ENCODE measurements at places on chromosomes 11 and 22.

GRCh38 chr11:72787216-72788104 is 6.4 kb downstream of the STARD10 start:
- no peak for DNase-seq

DNA sequence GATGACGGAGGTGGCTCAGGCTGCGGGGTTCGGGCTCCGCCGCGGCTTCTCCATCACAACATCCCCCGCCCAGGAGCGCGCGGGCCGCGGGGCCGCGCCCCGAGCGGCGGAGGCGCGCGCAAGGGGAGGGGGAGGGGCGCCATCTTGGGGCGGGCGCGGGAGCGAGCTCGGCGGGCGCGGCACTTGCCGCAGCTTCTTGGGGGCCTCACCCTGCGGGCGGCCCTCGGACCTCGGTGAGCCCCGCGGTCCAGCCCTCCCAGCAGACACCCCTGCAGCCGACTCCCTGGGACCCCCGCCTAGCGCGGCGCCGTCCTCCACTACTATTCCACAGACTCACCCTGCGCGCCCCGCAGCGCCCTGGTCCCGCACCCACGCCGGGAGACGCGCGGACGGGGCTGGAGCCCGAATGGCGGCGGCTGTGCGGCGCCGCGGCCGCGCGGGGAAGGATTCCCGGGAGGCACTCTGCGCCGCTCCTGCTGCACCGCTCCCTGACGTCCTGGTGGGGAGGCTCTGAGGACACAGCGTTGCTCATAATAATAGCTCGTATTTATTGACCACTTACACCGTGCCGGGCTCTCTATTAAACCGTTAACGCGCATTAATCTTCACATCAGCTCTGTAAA is at the start of gene APBB1:
Gene APBB1 (minus strand): TSS at position 86 of the 623 bp plus-strand sequence. CDS start 7,747 bp downstream, outside the sequence.
- peak; percentile 80 for DNase-seq

DNA sequence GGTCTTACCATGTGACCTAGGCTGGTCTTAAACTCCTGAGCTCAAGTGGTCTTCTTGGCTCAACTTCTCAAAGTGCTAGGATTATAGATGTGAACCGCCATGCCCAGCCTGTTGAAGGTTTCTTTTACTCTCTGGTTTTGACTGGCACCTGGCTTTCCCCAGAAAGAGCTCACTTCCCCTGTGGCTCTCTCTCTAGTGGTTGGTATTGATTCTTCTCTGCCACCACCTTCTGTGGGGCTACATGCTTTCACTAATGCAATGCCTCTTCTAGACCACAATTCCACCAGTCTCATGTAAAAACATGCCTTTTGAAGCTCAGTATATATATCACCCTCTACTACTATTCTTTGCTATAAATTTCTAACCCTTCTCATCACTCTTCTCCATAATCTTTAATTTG is 67.2 kb downstream of the CCDC83 start:
- DNase-seq: no peak

- no peak for DNase-seq
These were observed 28.9 kb upstream of the PARVB start for GRCh38 chr22:43995057-43995685.

- DNase-seq: peak; percentile 68
These were observed 38.2 kb upstream of the WEE1 start for GRCh38 chr11:9535189-9535781.

DNA sequence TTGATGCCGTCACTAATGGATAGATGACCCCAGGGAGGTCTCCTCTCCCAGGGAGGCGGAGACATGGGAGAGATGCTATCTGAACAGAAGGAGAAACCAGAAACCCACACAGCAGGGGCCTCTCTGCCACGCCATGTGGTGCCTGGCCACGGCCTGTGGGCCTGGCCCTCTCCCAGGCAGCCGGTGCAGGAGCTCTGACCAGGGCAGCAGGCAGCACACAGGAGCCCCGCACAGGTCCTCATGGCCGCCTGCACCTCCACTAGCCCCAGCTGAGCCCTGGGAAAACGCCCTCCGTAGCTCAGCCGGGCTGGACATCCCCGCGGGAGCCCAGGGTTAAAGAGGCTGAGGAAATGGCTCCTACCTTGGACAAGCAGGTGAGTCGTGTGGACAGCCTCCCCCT is 19.8 kb downstream of the IGSF9B start:
- no peak for DNase-seq
